ENCODE measurements at places on chromosomes 5 and 9.

DNA sequence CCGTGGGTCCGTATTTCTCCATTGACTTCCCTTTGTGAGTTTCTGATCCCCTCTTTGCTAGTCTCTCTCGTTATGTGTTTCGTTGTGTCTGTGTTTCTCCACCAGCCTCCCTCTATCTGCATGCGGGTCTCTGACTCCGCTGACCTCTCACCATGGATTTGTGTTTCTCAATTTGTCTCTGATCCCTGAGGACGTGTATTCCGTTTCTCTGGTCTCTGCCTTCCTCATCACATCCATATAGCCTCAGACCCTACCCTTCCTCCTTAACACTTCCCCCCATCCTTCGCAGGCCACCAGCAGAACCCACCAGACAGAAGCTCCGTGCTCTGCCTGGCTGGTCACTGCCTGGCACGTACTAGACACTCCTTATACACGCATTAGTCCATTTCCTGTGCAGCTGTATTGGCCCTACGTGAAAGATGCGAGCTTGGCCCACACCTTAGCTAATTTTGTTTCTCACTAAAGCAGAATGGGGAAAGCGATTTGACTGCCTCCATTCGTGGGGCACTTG is 631 bp downstream of the B4GALT7 start:
- DNase-seq, result no peak

DNA sequence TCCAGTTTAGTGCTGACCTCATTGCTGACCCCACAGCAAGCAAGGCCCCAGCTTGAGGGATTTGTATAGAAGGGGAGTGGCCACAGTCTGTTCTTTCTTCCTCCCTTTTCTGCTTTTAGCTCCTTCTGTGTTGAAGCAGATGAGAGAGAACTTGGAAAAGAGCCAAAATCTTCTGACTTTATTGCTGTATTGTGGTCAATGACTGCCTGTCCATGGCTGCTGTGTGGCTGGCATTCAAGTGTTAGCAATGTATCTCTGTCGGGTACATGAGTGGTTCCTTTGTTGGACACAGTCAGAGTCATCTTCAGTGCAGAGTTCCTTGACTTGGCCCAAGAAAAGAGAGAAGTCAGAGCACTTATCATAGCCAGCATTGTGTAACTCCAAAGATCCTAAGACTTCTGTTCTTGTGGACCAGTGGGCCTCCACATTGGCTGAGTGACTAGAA is 154.1 kb downstream of the LRRC70 start:
- DNase-seq, result peak; percentile 43

- DNase-seq, result no peak
Observed at GRCh38 chr9:114570742-114571141, 16.8 kb upstream of the ATP6V1G1 start.

GRCh38 chr9:98117984-98118639 is 910 bp downstream of the TRIM14 start:
- DNase-seq, result peak; percentile 86

GRCh38 chr9:107460153-107461023 is 29.2 kb downstream of the KLF4 start:
- no peak for DNase-seq

GRCh38 chr9:107210775-107211174 is 72.3 kb upstream of the RAD23B start:
- no peak for DNase-seq

GRCh38 chr5:76379855-76380254 is 23.2 kb upstream of the IQGAP2 start:
- DNase-seq, result no peak

DNA sequence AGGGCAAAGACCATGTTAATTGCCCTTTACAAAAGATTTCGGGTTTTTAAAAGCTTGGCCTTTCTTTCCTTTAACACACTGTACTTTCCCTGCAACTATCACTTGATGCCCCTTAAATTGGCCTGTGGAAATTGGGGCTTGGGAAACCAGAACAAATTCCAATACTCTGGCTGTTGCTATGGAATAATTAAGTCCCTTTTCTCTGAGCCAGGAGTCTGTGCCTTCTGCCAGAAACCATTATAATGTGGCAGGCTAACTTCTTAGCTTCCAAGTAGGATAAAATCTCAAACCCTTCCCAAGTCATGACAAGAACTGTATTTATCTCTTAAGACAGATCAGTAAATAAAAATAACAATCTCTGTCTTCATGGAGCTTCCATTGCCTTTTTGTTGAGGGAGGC is 1.1 kb upstream of the SPINK1 start:
- DNase-seq, result no peak

GRCh38 chr5:83494087-83494620 is 22.6 kb downstream of the VCAN start:
- no peak for DNase-seq

GRCh38 chr9:109639674-109640579 is 140.1 kb upstream of the PALM2AKAP2 start:
- no peak for DNase-seq

GRCh38 chr9:37082214-37082765 is 38.1 kb upstream of the ZCCHC7 start:
- DNase-seq, result no peak

DNA sequence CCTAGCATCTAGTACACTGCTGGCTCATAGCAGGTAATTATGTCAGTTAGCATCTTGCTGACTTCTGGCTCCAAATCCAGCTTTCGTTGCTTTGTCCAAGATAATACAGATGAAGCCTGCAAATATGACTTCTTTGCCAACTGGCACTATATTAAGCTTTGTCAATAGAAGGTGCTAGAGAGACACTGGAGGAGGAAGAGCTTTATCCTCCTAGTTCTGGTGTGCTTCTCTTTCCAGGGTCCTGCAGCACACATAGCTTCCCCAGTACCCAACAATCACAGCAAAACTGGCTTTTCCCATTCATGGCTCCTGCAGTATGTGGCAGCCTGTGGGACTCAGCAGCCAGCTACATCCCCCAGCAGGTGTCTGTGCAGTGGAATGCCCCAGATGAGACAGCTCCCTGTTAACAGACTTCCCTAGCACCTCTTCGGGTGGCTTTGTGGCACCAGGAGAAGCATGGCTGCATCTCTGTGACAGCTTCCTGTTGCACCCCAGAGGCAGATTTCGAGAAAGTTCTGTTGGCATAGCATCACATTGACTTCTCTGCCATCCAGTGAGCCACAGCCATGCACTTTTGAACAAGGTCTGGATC is 147.8 kb downstream of the OXCT1 start:
- DNase-seq, result peak; percentile 8

DNA sequence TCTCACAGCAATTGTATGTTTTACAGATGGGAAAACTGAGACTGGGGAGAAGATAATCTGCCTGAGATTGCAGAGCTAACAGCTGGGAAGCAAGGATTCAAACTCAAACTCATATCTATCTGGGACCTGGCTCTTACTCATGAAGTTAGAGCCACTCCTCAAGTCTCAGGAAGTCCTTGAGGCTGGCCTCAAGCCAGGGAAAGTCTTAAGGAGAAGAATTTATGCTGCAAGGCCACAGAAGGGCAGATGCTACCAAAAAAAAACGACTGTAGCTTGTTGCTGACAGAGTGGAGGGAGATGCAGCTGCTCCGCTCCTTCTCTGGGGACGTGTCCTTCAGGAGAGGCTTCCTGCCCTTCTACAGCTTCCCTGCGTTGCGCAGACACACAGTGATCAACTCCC is 39.8 kb downstream of the BARHL1 start:
- no peak for DNase-seq

DNA sequence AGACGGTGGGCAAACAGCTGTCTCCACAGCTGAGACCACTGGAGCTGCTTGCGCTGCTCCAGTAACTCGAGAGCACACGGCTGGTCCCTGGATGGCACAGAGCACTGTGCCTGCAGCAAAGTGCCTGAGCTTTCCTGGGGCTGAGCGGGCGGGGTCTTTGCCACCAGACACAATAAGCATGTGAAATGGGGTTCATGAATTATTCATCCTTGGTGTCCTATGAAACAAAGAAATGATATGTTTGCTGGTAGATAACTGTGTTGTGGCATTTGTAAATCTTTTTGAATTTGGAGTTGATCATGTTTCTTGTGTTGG is 151.7 kb upstream of the MPDZ start:
- DNase-seq, result no peak

- DNase-seq, result no peak
Observed at GRCh38 chr5:81395262-81395661, 1.3 kb upstream of the ACOT12 start.

DNA sequence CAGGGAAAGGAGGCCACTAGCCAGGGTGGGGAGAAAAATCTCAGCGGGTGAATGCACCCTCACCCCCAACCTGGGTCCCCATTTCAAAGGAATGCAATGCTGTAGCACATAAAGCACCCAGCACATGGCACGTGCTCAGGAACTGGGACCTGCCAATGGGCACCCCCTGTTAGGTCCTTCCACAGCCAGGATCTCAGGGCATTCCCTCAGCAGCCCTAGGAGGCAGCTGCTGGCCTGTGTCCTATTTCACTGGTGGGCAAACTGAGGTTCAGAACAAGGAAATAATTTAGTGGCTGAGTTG is 8.8 kb downstream of the DNM1 start:
- DNase-seq, result no peak

- no peak for DNase-seq
Observed at GRCh38 chr5:77900691-77901090, 124.6 kb upstream of the TBCA start.

DNA sequence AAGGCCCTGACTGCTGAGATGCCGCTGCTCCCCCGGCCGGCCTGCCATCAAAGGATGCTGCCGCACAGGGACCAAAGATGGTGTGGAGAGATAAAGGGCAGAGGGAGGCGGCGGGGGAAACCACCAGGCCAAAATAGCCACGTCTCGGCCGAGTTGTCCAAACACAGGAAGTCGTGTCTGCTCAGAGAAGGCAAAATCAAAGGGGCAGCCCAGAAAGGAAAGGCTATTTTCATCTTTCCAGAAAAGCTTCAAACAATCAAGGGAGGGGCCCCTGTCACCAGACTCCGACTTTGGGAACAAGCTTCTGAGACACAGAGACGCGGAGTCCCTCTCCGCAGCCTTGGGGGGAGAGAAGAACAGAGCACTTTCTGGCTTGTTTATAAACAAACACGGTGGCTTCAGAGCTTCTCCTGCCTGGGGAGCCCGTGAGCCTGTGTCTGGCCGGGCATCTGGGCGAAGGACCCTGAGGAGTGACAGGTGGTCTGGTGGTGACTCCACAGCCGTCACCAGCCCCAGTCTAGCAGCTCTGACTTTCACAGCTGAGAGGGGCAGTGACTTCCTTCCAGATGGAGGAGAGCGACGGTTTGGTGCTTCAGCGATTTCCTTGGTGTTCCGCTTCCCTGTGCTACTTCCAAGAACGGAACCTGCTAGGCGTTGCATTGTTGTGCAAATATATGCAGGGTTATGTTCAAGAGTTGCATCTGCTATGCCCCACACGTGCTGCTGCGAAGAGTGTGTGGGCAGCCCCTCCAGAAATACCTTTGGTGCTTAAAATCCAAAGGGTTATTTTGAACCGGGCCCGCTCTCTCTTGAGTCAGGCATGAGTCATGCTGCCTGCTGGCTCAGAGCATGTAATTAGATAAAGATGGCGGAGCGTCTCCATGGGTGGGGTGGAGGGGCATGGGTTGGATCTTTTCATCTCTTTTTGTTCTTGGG is 24.0 kb downstream of the ADAMTSL2 start:
- peak; percentile 89 for DNase-seq

DNA sequence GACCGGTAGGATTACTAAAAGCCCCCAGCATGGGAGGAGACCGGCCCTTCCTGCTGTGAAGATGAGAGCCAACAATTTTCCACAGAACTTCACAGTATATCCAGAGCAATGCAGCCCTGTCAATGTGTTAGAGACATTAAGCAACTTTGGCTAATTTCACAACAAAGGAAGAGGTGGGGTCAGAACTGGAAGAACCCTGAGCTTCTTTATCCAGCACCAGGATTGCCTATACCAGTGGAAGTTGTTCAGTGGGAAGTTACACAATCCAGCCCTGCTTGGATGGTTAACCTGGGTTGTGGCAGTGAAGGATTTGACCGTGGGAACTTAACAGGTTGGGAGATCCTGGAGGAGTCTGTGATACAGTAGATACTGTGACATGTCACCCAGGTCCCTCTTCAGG is 197.0 kb downstream of the FBN2 start:
- peak; percentile 38 for DNase-seq

- DNase-seq, result no peak
Observed at GRCh38 chr5:38069360-38069759, 189.0 kb upstream of the EGFLAM start.
